ENCODE measurements at places on chromosomes 2 and 18.

DNA sequence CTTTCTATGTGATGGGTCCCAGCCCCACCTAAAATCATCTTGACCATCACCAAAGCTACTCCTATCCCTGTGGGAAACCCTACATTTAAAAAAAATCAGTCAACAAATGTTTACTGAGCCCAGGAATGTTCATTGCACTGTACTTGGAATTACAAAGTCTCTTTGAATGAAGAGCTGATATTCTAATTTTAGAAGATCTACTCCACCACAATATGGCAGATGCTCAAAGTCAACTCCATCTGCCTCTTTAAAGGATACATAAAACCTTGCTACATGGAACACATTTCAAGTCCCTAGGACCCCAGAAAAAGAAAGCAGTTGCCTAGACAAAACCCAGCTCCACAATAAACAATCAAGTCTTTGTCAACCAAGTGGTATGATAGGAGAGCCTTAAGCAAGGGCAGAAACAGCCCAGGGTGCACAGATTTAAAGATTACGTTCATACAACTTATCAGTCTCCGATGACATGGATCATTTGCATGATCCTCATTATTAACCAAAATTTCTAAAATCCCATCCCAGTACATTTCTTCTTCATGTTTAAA lies 234.3 kb upstream of the ACVR2A start:
- no peak for DNase-seq

DNA sequence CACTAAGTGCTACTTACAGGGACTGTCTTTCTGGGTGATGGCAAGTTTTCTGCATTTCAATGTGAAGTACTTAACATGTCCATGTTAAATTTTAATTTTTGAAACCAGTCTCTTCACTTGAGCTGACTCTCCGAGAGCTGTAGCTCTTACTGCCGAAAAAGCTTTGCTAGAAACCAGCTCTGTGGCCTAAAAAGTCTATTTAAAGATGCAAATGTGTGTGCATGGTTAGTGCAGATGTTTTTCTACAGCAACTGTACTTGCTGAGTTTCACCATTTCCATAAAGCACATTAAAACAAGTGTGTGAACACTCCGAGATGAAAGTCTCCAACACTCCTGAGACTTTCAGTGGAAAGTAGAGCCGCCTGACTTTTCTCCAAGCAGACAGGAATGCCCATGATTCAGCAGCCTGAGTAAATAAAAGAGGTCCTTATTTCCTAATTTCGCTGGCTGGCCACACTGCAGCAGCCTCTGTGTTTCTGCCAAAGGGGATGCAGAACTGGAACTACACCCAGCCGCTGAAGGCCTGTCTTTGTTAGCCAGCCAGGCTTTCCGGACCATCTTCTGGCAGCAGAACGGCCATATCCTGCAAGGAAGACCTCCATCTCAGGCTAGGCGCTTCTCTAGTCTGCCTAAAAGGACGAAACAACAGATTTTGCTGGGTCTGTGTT lies 121.2 kb downstream of the ZNF521 start:
- DNase-seq: no peak

GRCh38 chr2:212142631-212143030 lies 396.0 kb downstream of the ERBB4 start:
- DNase-seq: no peak

DNA sequence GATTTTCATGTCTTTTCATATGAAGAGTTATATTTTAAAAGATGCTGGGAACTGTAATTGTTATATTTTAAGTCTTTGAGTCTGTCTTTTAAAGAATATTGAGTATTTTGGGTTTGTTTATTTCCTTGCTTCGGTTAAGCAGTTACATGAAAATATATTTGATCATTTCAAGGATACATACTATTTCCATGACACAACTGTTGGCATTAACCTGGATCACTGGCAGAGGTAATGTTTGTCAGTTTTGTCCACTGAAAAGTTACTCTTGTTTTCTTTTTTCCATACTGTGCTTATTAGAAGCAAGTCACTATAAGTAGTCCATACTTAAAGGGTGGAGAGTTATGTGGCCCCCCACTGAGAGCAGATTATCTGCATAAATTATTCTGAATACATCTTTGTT lies 1142.0 kb upstream of the TMEFF2 start:
- no peak for DNase-seq

DNA sequence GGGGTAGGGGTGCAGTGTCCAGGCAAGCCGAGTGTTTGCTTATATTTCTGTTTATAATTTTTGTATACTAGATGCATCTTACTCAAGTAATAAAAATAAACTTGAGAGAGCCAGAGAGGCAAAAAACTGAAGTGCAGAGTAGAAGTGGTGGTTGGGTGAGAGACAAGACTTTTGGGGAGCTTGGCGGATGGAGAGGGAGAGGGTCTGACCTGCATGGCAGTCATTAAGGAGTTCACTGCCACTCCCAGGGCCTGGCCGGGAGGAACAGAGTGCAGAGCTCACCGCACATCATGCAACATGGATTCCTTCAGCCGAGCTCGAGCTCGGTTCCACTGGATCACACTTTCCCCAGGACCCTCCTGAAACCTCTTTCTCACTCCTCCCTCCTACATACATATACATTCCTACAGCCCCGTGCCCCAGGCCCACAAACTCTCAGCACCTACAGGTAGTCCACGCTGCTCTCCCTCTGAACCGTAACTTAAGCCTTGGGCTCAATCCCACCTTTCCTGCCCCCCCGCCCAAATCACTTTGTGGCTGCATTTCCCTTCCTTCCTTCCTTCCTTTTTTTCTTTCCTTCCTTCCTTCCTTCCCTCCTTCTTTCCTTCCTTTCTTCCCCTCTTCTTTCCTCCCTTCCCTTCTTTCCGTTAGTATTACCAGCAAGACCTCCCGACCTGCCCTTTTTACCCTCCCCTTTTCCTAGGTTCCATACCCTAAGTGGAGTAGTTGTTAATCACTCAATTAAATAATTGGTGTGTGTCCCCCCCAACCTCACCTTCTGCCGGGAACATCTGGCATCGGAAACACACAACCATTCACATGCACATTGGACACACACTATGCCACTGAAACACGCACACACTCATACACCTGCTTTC lies 37.1 kb upstream of the ATP6V1B1 start:
- DNase-seq: no peak

GRCh38 chr2:127463155-127463991 lies 45.1 kb downstream of the PROC start:
- no peak for DNase-seq

DNA sequence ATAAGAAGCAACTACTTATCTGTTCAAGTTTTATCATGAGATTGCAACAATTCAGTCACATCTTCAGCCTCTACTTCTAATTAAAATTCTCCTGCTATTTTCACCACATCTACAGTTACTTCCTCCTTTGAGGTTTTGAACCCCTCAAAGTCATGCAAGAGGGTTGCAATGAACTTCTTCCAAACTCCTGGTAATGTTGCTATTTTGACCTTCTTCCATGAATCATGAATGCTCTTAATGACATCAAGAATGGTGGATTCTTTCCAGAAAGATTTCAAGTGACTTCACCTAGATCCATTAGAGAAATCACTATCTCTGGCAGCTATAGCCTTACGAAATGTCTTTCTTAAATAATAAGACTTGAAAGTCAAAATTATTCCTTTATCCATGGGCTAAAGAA lies 1052.8 kb upstream of the NRXN1 start:
- no peak for DNase-seq

- no peak for DNase-seq
These were observed 4.5 kb downstream of the SMARCAL1 start for GRCh38 chr2:216416571-216417307.

- DNase-seq: no peak
These were observed 91.2 kb downstream of the SLC8A1 start for GRCh38 chr2:40360652-40361051.

GRCh38 chr2:157727693-157728092 lies 99.0 kb upstream of the ACVR1C start:
- no peak for DNase-seq

- no peak for DNase-seq
These were observed 13.3 kb downstream of the TMEM177 start for GRCh38 chr2:119692310-119692709.

- no peak for DNase-seq
These were observed 1071.4 kb upstream of the FAM98A start for GRCh38 chr2:34670482-34670881.

DNA sequence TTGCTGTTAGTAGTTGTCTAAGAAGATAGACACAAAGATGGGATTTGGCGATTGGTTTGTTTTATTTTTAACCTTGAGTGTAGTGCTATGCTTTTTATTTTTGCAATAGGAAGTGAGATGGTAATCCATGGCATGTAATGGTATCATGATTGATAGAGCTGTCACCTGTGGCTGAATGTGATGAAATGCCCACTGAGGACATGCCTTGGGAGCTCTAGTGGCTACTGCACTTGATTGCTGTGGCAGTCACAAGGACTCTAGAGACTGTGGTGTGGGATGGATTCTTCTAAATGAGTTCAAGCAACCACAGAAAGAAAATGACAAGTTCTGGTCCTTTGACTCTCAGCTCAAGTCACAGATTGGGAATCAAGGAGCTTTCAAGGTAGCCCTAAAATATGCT lies 139.4 kb downstream of the CYRIA start:
- DNase-seq: no peak

GRCh38 chr18:48595703-48596218 lies 56.9 kb downstream of the CTIF start:
- no peak for DNase-seq

- DNase-seq: no peak
These were observed 147.2 kb downstream of the ETAA1 start for GRCh38 chr2:67544286-67544685.

GRCh38 chr2:179019260-179019659 lies 30.7 kb downstream of the CCDC141 start:
- no peak for DNase-seq

DNA sequence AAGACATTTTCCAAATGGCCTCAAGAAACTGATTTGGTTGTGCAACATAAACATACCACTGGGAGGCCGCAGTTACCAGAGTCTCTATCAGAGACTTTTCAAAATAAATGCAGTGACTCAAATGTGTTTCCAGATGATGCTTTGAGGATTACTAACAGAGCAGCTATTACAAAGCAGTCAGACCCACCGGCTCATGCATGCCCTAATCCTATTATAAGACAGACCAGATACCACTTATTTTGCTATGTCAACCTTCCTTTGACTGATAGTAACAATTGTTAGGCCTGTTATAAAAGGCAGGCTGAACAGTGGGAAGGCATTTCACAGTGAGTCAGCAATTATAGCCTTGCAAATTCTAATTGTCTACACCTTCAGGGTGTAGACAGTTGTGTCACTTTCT lies 217.7 kb downstream of the LRRTM1 start:
- no peak for DNase-seq

DNA sequence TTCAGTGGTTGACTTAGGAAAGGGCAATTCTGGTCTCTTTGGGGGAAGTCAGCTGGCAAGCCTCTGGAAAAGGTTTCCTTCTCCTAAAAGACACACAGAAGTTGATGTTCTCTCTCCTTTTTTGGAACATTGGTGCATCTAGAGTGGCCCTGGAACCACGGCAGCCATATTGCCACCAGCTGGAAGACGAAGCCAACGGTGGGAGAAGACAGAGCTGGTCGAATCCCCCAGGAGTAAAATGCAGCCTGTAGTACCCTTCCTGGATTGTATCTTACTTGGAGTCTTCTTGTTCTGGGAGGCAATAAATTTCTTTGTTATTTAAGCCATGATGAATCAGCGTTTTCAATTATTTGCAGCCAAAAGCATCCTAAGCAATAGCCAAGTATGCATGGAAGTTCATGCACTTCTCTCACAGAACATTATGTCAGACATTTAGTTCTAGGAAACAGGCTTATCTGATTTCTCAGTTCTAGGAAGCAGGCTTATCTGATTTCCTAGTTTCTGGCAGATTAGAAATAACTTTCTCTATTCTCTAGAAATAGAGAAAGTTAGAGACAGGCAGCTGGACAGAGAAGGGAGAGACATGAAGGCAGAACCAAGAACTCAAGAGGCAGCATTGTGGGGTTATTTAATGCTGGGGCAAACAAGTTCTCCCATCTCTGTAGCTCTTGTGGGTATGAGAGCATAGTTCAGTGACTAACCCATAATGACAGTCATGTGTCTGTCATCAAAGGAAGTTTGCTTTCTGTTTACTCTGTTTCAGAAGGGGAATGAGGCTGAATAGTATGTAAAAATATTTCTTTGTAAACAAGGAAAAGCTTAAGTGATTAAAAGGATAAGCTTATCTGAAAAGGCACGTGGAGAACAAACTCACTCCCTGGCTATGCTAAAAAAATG lies 40.5 kb upstream of the NABP1 start:
- no peak for DNase-seq

- DNase-seq: no peak
These were observed 415.0 kb downstream of the CPS1 start for GRCh38 chr2:210971431-210971830.

- DNase-seq: no peak
These were observed 17.4 kb downstream of the NDC80 start for GRCh38 chr18:2588666-2589344.

- no peak for DNase-seq
These were observed 162.8 kb downstream of the OSR1 start for GRCh38 chr2:19195661-19196060.

DNA sequence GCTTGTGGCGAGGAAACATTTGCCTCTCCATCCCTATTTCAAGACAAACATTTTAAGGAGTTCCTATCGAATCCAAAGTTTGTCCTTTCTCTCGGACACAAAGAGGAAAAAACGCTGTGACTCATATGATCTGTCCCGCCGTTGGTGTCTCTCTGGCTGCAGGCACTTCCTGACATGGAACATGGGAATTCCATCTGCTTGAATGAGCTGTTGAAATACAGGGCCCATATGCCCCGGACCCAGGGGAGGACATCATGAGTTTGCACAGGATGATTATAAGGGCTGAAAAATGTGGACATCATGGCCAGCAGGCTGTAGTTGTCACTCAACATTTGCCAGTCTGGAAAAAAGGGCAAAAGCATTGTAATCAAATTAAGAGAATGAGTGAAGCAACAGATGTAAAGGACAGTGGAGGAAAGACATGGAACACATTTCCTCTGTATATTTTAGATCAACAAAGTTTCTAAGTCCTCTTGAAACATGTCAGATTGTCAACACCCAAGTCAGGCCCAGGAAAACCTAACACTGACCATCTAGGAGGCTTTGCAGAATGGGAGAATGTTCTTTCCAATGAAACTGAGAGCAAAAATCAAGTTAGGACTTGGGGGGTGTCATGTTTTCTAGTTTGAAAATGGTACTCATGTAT lies 103.2 kb upstream of the SMIM21 start:
- DNase-seq: no peak
